Stimulated activated CD4-positive, alpha-beta T cell treated with anti-CD3 and anti-CD28 coated beads, TNF-alpha, amount 100 ng/mL, for 4 hours (primary cell): ENCODE measurements at places on chromosomes 1 and 21.
A peak's percentile ranks its signal among the peaks of the same experiment; 100 is the strongest.

DNA sequence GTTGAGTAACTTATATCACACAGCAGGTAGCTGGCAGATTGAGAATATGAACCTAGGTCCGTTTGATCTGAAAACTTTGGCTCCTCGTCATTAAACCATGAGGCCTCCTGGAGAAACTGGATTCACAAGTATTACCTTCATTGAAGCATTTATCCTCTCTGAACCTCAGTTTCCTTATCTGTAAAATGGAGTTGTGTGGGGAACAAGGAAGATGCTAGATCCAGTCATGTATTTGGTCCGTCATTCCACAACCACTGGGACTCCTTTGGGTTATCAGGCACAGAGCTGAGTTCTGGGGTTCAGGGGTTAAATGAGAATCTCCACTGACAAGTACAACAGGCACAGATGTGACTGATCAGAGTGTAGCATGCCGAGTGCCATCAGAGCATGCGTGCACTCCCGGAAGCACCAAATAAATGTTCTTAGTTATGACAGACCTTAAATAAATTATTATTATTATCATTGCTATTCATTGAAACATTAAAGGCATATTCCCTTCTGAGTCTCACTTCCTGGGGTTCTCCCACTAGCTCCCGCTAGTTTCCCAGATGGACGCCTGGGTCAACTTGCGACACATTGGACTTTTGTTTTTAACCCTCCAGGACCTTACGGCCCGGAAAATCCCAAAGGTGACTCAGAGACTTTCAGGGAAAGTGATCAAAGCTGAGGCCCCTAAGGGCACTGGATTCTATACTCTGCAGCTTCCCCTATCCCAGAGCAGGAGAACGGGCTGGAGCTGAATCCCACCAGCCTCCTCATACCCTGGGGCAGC lies 130.6 kb downstream of the PLPP3 start:
- DNase-seq: no peak

DNA sequence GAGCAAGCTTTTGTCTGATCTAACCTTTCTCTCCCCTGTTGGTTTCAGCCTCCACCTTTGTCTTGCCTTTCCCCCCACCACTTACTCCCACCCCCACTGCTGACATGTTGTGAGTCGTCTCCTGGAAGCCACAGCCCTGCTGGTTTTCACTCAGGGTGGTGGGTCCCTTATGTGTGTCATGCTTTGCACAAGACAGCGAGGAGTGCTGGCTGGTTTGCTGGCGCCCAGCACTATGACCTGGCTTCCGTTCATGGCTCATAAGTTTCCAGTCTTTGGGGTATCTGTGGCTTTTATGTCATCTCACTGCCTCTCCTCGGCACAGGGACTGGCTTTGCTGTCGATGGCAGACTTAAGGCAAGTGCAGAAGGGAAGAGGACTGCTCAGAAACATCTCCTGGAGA lies 177.7 kb downstream of the KIF26B start:
- DNase-seq: no peak

DNA sequence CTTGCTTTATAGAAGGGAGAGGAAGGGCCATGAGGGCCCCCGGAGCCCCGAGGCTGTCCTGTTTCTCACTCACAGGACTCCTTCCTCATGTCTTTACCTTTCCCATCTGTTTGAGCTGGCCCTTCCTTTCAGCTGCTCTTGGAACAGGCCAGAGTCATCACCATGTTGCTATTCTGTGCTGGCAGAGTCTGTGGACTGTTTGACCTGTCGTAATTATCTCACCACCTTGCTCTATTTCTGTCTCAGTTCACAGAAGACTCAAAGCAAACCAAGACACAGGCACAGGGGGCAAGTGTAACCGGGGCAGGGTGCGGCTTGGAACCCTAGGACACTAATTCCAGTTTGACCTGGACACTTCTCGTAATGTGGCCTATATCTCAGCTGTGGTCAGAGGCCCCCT lies 104.3 kb upstream of the CD34 start:
- DNase-seq: no peak

DNA sequence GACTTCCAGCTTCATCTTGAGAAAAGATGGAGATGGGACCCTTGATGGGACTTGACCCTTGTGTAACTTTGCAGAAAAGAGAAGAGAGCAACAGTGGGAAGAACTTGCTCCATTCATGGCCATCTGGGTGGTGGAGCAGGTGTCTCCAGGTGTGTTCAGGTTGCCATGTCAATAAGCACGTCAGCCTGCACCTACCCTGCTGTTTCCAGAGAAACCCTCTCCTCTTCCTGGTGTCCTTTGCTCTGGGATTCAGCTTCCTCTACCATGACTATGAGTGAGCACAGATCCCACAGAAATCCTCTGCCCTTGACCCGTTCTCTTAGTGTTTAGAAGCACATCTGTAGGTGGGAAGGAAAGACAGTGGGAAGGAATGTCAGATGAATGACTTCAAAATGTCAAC lies 21.8 kb upstream of the OTUD3 start:
- DNase-seq: no peak

DNA sequence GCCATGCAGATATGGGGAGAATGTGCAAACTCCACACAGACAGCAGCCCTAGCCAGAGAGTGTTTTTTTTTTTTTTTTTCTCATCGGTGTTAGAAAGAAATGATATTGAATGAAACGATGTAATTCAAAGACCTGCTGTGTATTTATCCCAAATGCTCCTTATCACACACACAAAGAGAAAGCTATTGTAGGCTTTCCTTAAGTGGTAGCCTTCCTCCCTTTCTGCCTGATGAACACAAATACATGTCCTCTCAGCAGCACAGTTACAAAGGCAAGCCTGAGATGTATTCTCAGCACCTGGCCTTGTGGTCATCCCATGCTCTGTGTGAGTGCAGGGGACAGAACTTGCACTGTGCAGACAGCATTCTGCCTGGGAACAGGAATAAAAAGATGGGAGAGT lies 93.8 kb downstream of the PLPPR5 start:
- no peak for DNase-seq

- DNase-seq: no peak
These were observed 5.1 kb upstream of the UTS2 start for GRCh38 chr1:7857985-7858384.

- no peak for DNase-seq
These were observed 440.3 kb upstream of the B3GALT2 start for GRCh38 chr1:193626695-193627094.

- DNase-seq: no peak
These were observed 48.5 kb downstream of the COL18A1 start for GRCh38 chr21:45453308-45453950.

GRCh38 chr1:178637841-178638240 lies 87.2 kb upstream of the RALGPS2 start:
- no peak for DNase-seq

DNA sequence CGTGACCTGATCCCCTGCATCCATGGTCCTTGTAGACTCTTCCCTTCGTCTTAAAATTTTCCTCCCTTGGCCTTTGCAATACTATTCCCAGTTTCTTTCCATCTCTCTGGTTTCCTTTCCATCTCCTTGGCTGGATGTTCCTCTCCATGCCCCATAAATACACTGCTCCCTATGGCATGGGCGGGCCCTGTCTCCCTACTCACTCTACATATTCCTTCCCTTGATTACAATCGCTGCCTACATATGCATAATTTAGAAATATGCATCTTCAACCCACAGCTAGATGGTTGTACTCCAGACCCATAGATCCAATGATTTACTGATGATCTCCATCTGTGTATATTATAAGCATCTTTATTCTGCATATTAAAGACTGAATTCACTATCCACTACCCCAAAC lies 405.0 kb downstream of the NTNG1 start:
- no peak for DNase-seq

GRCh38 chr1:35929730-35930592 lies 944 bp upstream of the AGO3 start:
- no peak for DNase-seq

DNA sequence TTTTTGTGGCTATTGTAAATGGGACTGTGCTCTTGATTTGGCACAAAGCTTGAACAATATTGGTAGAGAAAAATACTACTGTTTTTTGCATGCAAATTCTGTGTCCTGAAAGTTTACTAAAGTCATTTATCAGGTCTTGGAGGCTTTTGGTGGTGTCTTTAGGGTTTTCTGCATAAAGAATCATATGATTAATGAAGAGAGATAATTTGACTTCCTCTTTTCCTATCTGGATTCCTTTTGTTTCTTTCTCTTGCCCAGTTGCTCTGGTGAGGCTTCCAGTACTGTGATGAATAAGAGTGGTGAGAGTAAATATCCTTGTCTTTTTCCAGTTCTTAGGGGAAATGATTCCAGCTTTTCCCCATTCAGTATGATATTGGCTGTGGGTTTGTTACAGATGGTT lies 1166.7 kb downstream of the NCAM2 start:
- DNase-seq: no peak

- DNase-seq: no peak
These were observed 25.7 kb downstream of the STK40 start for GRCh38 chr1:36359911-36360550.

- DNase-seq: no peak
These were observed 62.3 kb downstream of the GPR137B start for GRCh38 chr1:236204656-236205055.

- no peak for DNase-seq
These were observed 26.2 kb upstream of the PDC start for GRCh38 chr1:186487163-186487562.

GRCh38 chr1:76595024-76595423 lies 272.3 kb upstream of the ST6GALNAC5 start:
- no peak for DNase-seq

GRCh38 chr1:216843409-216843808 lies 120.2 kb upstream of the ESRRG start:
- no peak for DNase-seq

GRCh38 chr1:33735624-33736023 lies 128.3 kb upstream of the HMGB4 start:
- no peak for DNase-seq

GRCh38 chr1:17405898-17406759 lies 33.3 kb downstream of the RCC2 start:
- DNase-seq: no peak

- DNase-seq: no peak
These were observed 307.9 kb downstream of the HLX start for GRCh38 chr1:221187174-221187573.

GRCh38 chr1:77313491-77313890 lies 31.7 kb downstream of the AK5 start:
- DNase-seq: no peak

GRCh38 chr1:93304716-93305138 lies 41.0 kb upstream of the DR1 start:
- DNase-seq: peak; percentile 39

- DNase-seq: no peak
These were observed 1.4 kb downstream of the ZNF697 start for GRCh38 chr1:119646521-119647227.

GRCh38 chr1:31111290-31111951 lies 45.9 kb upstream of the PUM1 start:
- no peak for DNase-seq

DNA sequence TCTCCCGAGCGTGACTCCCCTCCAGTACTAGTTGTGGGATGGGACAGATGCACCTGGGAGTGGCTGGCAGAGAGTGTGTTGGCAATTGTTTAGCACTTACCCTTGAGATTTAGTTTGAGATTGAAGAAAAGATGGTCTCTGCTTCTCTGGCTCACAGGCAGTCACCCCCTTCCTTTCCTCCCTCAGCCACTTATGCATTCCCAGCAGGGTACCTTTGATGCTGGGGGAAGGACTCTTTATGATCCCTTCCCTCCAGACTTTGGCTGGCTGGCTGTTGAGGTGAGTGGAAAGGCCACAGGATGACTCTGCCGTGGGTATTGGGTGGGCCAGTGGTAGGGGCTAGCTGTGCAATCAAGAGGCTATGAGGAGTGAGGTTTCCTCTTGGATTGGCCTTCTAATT lies 236.8 kb downstream of the CAMTA1 start:
- no peak for DNase-seq

DNA sequence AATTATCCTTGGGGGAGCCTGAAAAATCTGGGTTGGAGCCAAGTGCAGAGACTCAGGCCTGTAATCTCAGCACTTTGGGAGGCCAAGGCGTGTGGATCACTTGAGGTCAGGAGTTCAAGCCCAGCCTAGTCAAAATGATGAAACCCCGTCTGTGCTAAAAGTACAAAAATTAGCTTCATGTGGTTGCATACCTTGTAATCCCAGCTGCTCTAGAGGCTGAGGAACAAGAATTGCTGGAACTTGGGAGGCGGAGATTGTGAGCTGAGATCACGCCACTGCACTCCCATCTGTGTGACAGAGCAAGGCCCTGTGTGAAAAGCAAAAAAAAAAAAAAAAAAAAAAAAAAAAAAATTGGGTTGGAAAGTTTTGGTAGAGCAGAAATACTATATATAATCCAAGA lies 1563.6 kb upstream of the PRMT6 start:
- DNase-seq: no peak

GRCh38 chr1:86552376-86552775 lies 5.5 kb downstream of the CLCA4 start:
- DNase-seq: no peak

DNA sequence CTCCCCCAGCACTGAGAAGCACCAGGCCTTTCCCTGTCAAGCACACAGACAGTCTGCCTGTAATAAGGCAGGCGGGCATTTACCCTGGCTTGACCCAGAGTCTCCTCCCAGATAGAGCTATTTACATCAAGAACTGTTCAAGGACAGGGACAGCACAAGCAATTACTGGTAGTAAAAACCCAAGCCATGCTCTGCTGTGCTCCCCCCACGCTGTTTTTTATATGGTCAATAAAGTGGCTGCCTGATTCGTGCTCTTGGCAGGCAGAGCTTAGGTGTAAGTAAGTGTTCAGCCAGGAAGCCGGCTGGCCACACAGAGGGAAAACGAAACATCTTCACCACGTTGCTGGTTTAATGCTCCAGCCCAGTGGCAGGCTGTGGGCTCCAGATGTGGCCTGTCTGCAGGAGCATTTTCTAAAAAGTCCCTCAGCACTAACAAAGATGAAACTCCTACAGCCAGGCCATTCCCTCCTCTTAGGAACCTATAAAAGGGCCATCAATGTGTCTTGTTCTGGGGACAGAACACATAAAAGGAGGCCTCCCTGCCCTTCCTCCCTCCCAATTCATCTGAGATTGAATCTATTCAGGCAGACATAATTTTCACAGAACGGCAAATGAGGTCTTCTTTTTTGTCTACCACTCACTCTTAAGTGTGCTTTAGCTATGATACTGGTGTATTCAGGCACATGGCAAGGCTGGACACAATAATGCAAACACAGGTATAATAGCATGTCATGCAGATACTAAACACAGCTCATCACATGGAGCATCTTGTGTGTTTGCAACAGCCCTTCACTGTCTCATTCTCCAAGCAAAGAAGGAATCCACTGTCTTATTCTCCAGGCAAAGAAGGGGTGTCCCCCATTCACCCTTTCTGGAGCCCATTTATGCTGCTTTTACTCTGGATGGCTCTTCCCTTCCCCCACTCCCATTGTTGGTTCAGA lies 378.9 kb downstream of the HHAT start:
- DNase-seq: no peak

DNA sequence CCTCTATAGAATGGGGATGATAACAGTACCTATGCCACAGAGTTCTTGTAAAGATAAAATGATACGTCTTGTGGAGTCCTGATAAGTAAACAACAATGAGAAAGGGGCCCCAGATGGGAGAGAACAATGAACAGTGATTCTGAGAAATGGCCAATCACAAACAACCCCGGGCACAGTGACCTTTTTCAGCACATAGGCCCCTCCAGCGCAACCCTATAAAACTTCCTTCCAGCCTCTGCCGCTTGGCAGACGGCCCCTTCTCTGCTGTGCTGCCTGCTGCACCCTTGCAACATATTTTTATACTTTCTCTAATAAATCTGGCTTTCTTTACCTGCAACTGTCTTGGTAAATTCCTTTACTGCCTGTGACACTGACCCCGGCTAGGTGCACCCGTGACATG lies 8.9 kb downstream of the RCAN1 start:
- DNase-seq: no peak

GRCh38 chr1:160652924-160653619 lies 6.2 kb upstream of the SLAMF1 start:
- DNase-seq: no peak

- DNase-seq: no peak
These were observed 32.7 kb upstream of the CD2 start for GRCh38 chr1:116721451-116722007.
